ENCODE measurements at places on chromosomes 5 and 9. TPM values are rescaled to one million over a fixed set of nuclear protein-coding genes. Genes with fewer than 3 reads are reported as not detected.

DNA sequence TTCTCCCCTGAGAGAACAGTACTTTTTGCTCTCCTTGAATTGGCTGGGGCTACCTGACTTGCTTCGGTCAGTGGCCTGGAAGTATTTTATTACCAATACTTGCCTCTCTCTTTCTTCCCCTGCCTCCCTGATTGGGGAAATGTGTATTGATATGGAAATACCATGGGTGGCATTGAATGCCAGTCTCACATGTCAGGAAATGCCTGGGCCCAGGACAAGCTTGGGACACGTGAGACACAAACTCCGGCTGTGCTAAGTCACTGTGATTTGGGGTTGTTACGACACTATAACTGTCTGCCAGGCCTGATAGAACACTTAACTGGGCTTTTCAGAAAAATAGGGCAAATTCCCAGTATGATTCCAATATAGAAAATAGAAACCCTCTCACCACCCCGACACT lies 238.3 kb downstream of the GADD45G start:
- no peak for DNase-seq

GRCh38 chr5:20020247-20020646 lies 32.2 kb upstream of the CDH18 start:
- no peak for DNase-seq

- no peak for DNase-seq
Measured at GRCh38 chr5:145711417-145711816, 123.7 kb downstream of the PRELID2 start.

DNA sequence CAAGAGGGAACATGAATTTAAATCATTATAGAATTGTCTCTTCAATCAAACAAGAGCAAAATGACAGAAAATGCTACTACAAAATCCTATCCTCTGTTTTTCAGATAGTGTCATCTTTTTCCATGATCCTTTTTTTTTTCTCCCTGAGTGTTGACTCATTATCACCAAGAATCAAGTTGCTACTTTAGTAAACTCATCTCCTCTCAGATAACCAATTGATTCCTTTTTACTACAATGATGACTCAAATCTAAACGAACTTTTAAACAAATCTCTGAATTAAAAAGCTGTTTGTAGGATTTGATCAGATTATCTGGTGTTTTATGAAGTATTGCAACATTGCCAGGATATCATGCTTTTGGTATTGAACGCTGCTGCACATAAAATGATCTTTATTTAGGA lies 23.9 kb upstream of the IL7R start:
- no peak for DNase-seq

DNA sequence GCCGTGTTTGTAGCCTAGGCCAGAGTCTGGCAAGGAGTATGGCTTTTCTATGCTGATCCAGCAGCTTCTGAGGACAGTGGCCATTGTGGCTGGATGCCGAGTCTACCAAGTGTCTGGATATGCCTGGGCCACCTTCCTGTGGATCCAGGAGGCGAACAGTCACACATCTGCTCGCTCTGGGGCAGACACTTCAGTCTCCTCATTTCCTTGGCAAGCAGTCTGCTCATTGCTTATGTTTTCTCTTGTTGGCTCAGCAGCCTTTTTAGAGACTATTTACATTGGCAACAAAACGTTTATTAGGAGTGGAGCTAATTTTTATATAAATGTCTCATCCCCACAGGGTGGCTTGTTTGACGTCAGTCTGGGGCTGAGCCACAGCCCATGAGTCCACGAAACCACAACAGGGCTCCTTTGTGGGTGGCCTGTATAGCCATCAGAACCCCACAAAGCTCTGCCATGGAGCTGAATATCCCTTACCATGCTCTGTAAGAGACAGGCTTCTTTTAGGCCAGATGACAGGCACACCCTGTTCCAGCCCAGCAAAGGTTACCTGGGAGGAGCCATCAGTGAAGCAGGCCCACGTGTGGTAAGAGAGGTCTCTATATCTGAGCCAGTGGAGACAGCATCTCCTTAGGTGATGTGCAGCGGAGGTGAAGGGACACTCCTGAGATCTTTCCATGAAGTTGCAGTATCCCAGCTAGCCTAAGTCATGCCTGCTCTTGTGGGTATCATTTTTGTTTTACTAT lies 221.7 kb downstream of the DIRAS2 start:
- no peak for DNase-seq

- DNase-seq, result no peak
Measured at GRCh38 chr5:175344331-175345195, 99.4 kb downstream of the DRD1 start.

DNA sequence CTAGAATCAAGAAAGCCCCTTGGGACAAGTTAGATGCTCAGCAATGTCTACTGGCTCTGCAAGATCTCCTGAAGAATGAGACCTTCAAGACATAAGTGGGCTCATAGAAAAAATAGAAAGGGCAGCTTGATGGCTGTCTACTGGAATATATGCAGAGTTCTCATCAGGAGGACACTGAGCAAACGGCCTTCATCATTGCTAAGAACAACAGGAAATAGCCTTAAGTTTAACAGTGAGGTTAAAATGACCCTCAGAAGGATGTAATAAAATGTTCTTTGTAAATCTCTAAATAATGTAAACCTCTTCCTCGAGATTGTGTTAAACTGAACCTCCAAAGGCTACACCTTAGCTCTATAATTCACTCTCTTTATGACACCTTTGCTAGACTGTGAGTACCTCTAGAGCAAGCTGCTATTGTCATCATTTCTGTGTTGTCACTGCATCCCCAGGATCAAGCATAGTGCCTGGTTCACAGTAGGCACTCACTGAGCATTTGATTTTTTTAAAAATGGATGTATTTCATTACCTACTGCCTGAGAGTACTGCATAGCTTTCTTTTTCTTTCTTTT lies 22.2 kb upstream of the LHFPL2 start:
- DNase-seq, result no peak

DNA sequence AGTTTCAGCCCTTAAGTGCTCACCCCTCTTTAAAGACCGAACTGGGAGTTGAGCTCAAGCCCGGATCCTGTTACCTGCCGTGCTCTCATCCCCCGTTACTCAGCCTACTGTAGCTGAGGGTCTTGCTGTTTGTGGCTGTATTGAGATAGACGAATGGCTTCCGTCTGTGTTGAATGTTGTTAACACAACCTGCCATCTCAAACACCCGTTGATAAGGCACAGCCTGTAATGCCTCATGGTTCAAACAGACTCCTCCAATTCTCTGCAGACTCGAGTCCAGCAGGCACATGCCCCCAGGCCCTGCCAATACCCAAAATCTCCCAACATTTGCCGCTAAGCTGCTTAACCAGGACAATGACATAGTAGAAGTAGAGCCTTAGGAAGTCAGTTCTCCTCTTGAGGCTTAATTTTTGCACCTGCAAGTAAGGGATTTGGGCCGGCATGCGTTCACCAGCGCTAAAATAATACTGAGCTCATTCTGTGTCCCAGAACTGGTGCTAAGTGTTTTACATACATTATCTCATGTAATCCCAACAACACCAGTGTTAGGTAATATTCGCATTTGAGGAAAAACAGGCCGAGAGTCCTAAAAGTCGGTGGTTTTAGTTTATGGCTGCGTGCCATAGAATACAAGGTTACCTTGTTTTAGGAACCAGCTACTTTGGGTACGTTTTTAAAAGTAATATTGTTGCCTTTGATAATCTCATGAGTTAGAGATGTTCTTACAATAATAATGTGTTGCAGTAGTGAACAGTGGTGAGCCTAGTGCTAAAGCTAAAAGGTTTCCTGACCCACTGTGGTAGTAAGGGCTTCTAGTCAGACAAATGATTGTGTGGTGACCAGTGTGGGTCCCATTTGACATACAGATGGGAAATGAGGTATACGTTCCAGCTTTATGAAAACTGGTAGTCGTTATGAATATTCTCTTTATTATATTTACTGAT lies 1.5 kb upstream of the RFX3 start:
- peak; percentile 53 for DNase-seq

DNA sequence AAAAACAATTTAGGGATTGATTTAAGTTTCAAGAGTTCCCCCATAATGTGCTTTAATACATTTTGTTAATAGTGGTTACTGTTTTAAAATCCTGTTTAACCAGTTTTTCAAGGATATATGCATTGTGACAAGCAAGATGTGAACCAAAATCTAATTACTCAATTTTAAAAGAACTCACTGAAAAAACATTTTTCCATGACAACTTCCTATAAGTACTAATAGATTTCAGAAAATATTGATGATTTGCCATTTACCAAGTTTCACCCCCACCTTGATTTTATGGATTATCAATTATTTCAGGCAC lies 4.9 kb upstream of the DNAJC21 start:
- no peak for DNase-seq

DNA sequence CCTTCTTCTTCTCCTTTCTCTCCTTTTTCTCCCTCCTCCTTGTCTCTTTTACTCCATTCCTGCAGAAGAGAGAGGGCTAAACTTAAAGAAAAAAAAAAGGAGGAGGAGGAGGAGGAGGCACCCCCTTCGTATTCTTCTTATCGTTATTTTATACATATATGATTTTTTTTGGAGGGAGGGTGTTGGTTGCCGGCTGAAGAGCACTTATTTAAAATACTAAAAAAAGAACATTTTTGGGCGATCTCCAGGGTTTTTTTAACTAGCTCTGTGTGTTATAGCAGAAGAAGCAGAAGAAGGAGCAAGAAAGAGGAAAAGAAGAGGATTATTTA lies 381 bp downstream of the NR2F1 start:
- DNase-seq, result no peak

DNA sequence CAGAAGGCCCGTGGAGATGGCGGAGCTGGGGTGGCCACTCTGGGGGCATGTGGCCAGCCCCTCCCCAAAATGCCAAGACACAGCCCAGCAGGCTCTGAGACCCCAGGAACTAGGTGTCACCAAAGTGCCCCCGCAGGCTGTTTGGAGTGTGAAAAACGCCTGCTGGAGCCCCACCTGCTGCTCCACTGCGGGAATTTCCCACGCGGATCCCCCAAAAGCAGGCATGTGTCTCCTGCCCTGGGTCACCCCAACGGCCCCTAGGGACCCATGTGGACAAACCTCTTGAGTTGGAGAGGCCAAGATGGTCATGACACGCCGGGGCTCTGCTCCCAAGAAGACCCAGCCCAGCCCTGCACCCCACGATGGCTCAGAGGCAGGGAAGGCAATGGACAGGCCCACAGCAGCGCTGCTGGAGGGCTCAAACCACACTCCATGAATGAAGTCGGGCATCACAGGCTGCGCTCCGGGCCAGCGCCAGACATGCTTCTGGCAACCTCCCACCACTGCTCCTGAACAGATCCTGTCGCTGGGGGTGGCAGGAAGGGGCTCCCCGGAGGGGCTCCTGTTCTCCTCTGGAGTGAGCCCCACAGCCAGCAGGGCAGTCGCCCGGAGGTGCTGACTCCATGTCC lies 15.3 kb downstream of the NOTCH1 start:
- DNase-seq, result no peak

DNA sequence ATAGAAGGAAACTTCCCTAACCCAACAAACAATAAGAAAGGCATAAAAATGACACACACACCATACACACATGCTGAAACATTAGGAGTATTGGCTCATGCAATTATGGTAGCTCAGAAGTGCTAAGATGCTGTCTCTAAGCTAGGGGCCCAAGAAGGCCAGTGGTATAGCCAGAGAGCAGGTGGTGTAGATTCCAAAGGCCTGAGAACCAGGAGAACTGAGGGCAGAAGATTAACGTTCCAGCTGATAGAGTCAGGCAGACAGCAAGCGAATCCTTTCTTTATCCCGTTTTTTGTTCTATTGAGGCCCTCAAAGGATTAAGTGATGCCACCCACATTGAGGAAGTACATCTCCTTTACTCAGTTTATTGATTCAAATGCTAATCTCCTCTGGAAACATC lies 262.9 kb downstream of the EPB41L4A start:
- no peak for DNase-seq

ELAVL2 gene
- total RNA-seq, result 0.30 TPM

ZSWIM6 gene
- total RNA-seq, result 16.4 TPM

PHYHD1 gene
- 1.8 TPM for total RNA-seq

C9orf50 gene
- not detected for total RNA-seq

PLAC8L1 gene
- not detected for total RNA-seq

STK32A gene
- 0.10 TPM for total RNA-seq

POLK gene
- 13.7 TPM for total RNA-seq

AFAP1L1 gene
- total RNA-seq, result 1.6 TPM

SOHLH1 gene
- not detected for total RNA-seq

DAPK1 gene
- 17.5 TPM for total RNA-seq
